HTR-8/SVneo (cell line): ENCODE measurements at places on chromosomes 4 and X.

DNA sequence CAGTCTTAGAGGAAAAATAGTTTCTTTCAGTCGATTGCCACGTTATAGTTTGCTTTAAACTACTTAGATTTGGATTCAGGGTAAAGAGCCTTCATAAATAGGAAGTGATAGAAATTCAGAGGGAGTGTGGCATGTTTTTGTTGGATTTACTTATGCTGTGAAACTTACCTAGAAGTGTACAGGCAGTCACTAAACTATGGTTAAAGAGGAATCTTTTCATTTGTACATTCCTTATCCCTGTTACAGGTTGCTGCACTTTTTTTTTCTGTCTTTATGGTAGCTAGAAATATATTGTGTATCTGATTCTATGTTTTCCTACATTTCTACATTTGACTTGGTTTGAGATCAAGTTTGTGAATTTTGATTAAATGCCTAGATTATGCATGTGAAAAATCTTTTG is 19.1 kb downstream of the WWC2 start:
- no peak for DNase-seq

DNA sequence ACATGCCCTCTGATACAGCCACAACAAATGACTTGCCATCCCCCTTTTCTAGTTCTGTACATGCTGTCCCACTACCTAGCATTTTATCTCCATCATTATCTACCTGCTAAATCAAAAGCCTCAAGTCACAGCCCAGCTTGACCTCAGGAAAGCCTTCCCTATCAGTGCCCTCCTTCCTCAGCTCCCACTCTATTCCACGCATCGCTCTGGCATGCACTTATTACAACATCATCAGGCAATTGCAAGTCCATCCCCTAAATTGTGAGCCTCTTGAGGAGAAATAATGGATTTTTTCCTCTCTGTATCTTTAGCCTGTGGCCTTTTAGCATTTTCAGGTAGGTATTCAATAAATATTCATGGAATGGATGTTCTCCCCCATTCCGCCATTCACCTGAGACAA is 5.7 kb downstream of the ARL13A start:
- DNase-seq: no peak

GRCh38 chrX:38236901-38237615 is 16.4 kb upstream of the SRPX start:
- no peak for DNase-seq

GRCh38 chrX:71625471-71625870 is 7.2 kb upstream of the CXCR3 start:
- no peak for DNase-seq

GRCh38 chrX:12581546-12581945 is 209.7 kb upstream of the PRPS2 start:
- no peak for DNase-seq

GRCh38 chr4:102285831-102286230 is 59.5 kb downstream of the SLC39A8 start:
- no peak for DNase-seq

DNA sequence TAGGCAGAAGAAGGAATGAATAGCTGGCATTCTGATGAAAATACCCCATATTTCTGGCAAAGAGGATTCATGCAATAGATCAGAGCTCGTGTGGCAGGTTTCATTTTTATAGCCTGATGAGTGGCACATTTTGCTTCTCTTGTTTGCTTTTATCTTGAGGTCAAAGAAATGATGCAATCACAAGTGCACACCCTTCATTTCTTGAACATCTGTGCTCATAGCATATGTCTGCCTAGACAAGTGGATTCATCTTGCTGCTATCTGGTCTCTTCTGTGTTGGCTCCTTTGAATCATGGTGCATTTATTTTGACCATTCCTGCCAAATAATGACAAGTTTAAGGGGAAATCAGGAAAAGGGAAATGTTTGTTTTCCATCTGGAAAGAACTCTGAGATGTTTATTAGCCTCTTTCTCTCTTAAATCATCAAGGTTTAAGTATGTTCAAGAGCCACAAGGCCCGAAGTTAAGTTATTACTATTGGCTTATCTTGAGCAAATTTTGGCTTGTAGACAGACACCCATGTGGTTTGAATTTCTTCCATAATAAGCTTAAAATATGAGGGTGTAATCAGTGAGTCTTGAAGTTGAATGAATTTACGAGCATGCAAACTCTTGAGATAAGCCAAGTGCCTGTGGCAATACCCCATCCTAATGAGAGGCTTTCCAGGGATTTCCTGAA is 59.3 kb upstream of the HS3ST1 start:
- no peak for DNase-seq

GRCh38 chr4:112378858-112379257 is 81.7 kb downstream of the ALPK1 start:
- no peak for DNase-seq

GRCh38 chr4:67680581-67681222 is 20.3 kb downstream of the UBA6 start:
- no peak for DNase-seq

GRCh38 chr4:185370268-185370949 is 25.3 kb downstream of the LRP2BP start:
- DNase-seq: no peak

GRCh38 chr4:133151691-133152329 is 2.7 kb downstream of the PCDH10 start:
- peak; percentile 41 for DNase-seq

- no peak for DNase-seq
These were observed 116.1 kb downstream of the PABPC4L start for GRCh38 chr4:134085496-134085895.

GRCh38 chr4:306551-306961 is 1.3 kb upstream of the ZNF732 start:
- no peak for DNase-seq

- DNase-seq: no peak
These were observed at the start of gene RAB41 for GRCh38 chrX:70281951-70282350. RAB41 (plus strand) TSS chrX:70282172; CDS start chrX:70282218, 46 bp downstream.

GRCh38 chr4:17283251-17283650 is 228.6 kb downstream of the QDPR start:
- DNase-seq: no peak

DNA sequence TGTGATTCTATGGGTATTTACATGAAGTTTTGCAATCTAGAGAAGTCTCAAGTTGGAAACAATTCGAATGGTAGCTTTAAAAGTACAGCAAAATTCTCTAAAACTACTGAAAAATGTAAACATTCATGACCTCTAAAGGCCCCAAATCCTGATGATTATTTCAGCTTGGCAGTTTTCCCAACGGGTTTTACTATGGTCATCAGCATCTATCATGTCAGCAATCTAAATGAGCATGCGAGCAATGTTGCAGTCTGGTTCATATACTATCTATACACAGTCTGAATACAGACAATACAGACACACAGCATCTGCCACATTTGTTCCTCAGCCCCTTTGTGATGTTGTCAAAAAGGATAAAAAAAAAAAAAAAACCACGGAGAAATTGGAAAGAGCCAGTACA is 790.3 kb upstream of the HTR2C start:
- no peak for DNase-seq

DNA sequence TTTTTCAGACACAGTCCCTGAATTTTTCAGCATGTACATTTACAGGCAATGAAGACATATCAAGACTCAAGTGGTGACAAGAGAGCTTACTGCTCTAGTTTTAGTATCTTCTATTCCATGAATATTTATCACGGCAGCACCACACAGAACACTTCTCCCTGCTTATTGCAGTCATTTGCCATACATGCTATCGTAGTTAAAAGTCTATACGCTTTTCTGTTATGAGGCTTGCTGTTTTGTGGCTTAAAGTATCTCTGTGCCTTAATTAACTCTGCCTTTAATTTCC is 65.4 kb upstream of the GK2 start:
- DNase-seq: no peak

GRCh38 chrX:71910986-71911730 is 513 bp downstream of the NHSL2 start:
- DNase-seq: peak; percentile 55

GRCh38 chr4:167602157-167602556 is 367.9 kb upstream of the SPOCK3 start:
- no peak for DNase-seq

- DNase-seq: no peak
These were observed 597.2 kb upstream of the GNPDA2 start for GRCh38 chr4:45323453-45324058.

- no peak for DNase-seq
These were observed 4.5 kb upstream of the TNIP3 start for GRCh38 chr4:121168446-121169281.

DNA sequence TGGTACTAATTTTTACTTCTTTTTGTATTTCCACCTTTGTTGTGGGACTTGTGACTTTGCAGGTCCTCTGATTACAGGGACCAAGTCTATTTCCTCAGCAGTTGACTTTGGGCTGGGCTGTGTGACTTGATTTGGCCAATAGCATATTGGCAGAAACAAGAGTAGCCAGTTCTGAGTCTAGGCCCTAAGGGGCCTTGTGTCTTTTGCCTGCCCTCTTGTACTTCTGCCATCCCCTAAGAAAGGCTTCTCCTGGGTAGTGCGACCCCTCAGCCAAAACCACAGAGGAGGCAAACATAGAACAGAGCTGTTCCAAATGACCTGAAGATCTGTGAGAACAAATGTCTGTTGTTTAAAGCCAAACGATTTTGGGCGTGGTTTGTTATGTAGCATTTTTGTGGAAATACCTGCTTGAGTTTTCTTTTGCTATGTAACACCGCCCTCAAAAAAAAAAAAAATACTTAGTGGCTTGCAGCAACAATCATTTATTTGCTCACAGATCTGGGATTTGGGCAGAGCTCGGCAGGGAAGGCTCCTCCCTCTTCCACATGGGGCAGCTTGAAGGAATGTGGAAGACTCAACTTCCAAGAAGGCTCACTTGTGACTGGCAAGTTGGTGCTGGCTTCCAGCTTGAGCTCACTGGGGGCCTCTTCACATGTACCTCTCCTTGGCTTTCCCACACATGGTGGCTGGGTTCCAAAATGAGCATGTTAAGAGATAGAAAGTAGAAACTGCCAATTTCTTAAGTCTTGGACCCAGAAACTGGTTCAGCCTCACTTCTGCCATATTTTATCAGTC is 423.0 kb upstream of the CNKSR2 start:
- DNase-seq: no peak

GRCh38 chrX:7170898-7171297 is 22.9 kb upstream of the PUDP start:
- DNase-seq: no peak

DNA sequence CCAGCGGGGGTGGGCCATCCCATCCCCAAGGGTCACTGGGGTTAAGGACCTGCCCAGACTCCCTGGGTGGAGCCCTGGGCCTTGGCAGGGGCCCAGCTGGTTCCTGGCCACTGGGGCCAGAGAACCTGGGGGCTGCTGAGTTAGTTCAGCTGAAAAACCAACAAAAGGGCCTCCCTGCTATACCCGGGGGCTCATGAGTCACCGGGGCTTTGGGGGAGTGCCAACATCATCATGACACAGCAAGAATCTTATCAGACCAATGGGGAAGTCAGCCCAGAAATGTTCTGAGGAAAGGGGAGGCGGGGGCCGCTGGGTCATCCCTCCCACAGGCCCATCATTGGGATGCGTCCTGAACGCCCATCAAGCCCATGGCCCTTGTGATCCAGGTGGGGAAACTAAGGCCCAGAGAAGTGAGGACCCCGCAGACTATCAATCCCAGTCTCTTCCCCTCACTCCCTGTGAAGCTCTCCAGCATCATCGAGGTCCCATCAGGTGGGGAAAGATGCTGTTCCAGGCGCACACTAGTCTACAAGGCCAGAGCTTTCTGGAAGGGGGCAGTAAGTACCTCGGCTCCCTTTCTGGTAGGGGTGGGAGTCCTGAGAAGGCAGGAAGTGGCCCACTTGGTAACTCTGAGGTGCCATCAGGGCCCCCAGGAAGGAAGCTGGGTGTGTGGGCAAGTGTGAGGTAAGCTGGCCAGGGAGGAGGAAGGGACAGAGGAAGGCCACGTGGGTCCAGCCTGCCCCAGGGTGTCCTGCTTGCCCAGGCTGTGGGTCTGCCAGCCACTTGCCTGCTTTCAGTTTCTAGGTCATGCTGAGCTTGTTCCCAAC is 4.5 kb downstream of the G6PD start:
- DNase-seq: peak; percentile 62

- DNase-seq: no peak
These were observed 220.6 kb upstream of the RPL34 start for GRCh38 chr4:108399610-108400265.

DNA sequence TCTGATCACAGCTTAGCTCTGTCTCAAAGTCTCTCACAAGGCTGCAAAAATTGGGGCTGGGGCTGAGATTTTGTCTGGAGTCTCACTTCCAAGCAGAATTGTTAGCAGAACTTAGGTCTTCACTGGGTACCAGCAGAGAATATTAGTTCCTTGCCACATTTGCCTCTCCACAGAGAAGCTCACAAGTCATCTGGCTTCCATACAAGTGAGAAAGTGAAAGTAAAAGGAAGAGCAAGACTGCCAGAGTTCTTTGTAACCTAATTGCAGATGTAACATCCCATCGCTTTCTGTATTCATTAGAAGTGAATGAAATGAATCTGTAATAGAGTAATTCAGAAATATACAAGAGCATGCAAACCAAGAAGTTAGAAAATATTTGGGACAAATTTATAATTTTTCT is 624.1 kb upstream of the GNPDA2 start:
- peak; percentile 2 for DNase-seq

DNA sequence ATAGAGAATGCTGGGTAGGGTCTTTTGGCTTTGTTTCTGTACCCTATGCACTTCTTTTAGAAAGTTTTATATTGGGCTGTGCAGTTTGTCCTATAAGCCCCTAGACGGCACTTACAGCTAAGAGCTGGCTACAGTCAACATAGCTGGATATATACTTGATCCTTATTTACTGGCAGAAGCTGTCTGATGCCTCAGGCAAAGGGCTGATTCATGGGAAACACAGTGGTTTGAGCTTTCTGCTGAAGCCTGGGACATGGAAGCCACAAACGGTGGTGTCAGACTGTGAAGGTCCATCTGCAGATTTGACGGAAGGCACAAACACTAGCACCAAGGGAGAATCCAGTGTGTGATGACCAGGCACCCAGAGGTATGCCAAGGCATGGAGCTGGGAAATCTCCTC is 608.4 kb downstream of the ANKRD50 start:
- no peak for DNase-seq

GRCh38 chrX:142251202-142251601 is 46.1 kb upstream of the MAGEC2 start:
- no peak for DNase-seq

DNA sequence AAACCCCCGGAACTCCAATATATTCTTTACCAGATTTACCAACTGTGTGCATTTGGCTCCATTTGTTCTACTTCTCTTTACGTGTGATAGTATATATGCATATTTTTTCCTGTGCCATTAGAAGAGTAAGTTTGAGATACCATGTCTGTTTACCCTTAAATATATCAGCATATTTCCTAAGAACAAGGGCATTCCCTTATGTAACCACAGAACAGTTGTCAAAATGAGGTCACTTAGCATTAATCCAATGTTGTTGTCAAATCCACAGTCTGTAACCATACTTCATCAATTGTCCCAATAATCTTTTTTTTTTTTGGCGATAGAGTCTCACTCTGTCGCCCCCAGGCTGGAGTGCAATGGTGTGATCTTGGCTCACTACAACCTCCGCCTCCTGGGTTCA is 55.2 kb downstream of the TBC1D14 start:
- DNase-seq: no peak

- DNase-seq: no peak
These were observed 22.7 kb upstream of the PLCXD1 start for GRCh38 chrX:258291-259040.
